Activated CD4-positive, alpha-beta T cell treated with anti-CD3 and anti-CD28 coated beads, Interleukin-2, amount 50 U/mL, for 16 hours (primary cell): ENCODE measurements at places on chromosomes 2 and 18.

DNA sequence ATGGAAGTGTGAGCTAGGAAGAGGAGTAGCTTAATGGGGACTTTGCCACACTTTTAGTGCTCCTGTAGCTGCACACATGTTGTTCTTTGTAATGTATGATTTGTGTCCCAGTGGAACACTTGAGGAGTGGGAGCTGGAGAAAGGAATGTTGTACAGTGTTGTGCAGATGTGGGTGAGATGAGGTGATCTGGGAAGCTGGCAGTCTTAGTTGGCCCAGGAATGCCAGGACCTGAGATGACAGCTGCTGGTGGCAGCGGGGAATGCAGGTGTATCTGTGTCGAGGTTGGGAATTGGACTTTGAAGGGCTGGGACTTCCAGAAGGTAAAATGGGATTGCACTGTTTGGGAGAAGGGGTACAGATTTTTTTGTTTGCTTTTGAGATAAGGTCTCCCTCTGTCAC lies 23.6 kb downstream of the NEDD4L start:
- DNase-seq = no peak

DNA sequence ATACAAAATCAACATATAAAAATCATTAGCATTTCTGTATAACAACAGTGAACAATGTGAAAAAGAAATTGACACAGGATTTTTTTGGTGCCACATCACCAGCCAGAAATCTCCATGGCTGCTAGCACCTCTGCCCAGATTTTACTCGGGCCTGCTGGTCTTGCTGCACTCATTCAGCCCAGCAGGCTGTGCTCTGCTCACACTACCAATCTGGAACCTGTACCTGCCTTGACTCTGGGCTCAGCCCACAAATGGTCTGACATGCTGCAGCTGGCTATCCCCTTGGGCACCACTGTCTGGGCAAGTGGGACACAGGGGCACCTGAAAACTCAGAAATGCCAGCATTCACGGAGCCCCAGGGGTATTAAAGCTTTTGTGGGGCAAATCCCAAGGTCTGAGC lies 392.5 kb upstream of the NRXN1 start:
- DNase-seq = no peak

DNA sequence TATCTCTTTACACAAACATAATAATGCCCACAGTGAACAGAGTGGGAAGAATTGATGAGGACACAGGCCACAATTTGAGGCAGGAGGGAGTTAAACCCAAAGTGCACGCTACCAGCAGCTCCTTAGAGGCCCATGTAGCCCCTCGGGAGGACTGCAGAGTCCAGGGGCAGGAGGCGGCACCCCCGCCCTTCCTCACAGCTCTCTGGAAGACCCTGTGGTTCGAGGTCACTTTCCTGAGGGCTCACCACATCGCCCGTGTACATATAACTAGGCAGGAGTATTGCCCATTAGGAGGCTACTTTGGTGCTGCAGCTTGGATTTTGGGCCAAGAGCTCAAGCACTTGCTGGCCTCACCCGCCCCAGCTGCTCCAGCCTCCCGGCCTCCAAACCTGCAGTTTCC lies 22.2 kb upstream of the CIDEA start:
- no peak for DNase-seq

DNA sequence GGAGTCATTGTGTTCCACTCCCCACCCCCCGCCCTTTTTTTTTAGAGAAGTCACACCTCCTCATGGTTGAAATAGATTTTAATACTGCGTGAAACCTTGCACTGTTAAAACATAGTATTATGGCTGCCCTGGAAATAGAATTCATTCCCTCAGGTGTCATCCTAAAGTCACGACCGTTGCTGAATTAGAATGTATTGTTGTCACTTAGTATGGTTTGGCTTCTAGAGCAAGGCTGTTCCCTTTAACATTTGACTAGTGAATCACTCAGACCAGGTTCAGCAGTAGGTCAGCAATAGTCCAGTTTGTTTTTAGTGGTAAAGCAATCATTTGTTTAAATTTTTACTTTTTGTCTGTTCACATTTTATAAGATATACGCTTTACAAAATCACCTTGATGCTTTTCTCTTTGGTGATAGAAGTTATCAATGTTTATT lies 1.2 kb downstream of the BABAM2 start:
- no peak for DNase-seq

DNA sequence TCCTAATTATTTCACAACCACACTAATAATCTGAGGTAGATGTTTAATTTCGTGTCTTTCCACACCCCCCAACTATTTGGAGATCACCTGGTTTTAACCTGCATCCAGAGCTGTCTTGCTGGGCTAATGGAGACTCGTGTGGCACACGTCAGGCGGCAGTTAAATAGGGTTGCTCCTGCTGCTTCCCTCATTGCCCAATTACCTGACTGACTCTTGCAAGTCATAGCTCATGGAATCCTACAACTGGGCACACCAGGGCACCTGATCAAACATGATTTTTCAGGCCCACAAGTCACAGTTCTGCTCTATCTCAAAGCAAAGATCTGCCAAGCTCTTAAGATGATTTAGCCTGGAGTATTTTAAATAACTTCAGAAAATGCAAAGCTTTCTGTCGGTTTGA lies 1430.4 kb upstream of the ACVR2A start:
- no peak for DNase-seq

DNA sequence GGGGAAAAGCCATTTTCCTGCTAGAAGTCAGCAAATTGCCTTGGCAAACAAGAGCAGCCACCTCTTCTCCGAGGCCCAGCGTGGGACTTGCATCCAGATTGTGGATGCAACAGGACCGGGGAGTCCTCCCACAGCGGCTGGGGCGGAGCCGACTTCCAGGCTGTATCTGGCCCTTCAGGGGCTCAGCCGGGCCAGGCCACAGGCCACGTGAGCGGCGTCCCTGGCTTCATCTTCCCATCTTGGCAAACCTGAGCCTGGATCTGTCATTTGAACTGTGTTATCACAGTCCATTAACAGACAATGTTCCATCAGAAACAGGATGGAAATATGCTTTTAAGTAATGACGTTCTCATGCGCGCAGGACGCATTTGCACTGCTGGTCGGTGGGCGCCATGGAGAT lies 483.5 kb upstream of the SALL3 start:
- DNase-seq = no peak

DNA sequence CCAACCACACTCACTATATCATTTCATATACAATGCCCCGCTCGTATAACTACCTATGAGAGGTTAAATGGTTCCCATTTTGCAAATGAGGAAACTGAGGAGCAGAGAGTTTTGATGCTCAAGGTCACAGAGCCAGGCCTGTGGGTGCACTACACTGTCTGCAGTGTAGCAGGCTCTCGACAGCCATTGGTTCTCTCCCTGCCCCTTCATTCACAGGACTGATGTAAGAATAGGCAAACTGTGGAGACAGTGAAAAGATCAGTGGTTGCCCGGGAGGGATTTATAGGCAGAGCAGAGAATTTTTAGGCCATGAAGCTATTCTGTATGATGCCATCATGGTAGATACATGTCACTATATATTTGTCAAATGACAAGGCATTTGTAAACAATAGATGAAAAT lies 39.0 kb upstream of the LBH start:
- no peak for DNase-seq

- DNase-seq = no peak
Measured at GRCh38 chr2:46257476-46257875, 39.7 kb upstream of the EPAS1 start.

- no peak for DNase-seq
Measured at GRCh38 chr2:72765997-72766609, 59.7 kb downstream of the EXOC6B start.

GRCh38 chr2:241817126-241817820 lies 8.3 kb downstream of the NEU4 start:
- DNase-seq = no peak

GRCh38 chr2:170717991-170718589 lies 3.0 kb downstream of the SP5 start:
- DNase-seq = no peak

- no peak for DNase-seq
Measured at GRCh38 chr2:112630268-112630667, 15.5 kb upstream of the SLC20A1 start.

GRCh38 chr18:69626643-69627242 lies 226.1 kb downstream of the DOK6 start:
- no peak for DNase-seq

DNA sequence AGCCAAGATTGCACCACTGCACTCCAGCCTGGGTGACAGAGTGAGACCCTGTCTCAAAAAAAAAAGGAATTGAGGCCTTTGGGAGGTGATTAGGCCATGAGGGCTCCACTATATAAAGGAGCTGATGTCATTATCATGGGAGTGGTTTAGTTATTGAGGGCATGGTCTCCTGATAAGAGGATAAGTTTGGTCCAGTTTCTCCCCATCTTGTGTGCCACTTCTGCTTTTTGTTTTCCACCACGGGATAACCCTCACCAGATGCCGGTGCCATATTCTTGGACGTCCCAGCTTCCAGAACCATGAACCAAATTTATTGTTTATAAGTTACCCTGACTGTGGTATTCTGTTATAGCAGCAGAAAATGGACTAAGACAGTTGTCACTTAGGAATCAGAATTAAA lies 125.8 kb downstream of the C1D start:
- no peak for DNase-seq

GRCh38 chr2:207819839-207820784 lies 50.4 kb upstream of the FZD5 start:
- DNase-seq = no peak

DNA sequence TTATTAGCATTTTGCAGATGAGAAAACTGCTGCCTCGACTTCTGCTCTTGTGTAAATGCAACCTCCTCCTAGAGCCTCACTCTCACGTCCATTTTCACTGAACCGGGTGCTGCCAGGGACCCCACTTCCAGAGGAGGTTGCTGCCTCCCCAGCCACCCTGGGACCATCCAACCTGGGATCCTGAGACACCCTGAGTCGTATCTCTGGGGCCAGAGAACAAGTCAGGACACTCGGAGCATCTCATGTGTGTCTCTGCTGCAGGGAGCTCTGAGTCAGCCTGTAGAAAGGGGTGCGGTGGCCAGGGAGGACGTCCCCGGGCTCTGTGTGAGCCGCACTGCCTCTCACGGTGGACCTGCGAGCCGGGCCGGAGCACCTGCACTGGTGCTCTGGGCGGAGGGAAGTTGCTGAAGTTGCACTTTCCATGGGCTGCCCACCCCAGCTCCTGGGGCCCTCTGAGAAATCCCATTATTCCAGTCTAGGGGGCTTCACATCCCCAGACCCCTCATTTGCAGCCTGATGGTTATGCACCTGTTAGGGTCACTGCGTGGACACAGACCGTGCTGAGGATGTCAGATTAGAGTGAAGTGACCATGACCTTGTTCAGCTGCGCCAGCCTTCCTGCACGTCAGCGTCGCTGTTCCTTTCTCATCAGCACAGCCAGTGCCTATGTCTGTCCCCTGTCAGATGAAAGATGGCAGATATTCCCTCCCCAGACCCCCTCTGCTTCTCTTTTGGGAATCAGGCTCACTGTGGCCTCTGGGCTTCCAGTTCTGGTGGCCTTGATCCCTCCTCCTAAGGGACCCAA lies 230.4 kb downstream of the KLHL29 start:
- no peak for DNase-seq

GRCh38 chr2:15169326-15170069 lies 391.6 kb downstream of the NBAS start:
- no peak for DNase-seq

DNA sequence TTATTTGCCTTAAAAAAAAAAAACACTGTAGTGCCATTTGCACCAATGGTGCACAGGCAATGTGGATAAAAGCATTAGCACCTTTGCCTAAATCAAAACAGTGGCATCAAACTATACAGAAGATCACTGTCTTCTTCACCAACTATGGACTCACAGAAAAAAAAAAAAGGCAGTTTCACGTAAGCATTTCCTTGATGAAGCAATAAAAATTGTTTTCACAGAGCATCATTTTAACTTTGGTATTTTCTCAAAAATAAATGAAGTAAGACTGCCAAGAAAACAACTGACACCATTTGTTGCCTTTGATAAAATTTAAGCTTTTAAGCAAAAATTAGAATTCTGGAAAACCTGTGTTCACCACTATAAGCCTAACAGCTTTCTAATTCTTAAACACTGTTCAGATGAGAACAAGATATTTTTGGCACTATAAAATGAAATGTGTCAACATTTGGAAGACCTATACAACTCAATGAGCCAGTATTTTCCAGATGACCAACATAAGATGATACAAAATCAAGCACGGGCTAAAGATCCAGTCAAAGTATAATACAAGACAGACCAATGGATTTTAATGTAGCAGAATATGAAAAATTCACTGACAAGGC lies 21.1 kb downstream of the METTL8 start:
- no peak for DNase-seq

DNA sequence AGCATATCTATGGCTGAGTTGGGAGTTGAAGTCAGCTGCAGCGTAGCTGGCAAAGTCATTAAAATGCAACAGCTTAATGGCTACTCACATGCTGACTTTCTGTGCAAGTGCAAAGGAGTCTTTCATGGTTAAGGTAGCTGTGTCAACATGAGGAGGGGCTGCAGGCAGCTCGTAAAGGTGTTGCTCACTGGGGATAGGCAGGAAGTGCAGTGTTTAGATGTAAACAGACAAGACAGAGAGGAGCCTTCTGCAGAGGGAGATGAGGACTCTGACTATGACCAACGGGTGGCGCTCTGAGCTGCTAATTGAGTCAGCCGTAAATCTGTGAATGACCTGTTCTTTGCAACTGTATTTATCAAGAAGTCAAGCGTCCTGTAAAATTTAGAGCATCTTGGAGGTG lies 22.3 kb upstream of the CAVIN2 start:
- DNase-seq = no peak

GRCh38 chr2:119544939-119545475 lies 758 bp downstream of the CFAP221 start:
- DNase-seq = no peak

DNA sequence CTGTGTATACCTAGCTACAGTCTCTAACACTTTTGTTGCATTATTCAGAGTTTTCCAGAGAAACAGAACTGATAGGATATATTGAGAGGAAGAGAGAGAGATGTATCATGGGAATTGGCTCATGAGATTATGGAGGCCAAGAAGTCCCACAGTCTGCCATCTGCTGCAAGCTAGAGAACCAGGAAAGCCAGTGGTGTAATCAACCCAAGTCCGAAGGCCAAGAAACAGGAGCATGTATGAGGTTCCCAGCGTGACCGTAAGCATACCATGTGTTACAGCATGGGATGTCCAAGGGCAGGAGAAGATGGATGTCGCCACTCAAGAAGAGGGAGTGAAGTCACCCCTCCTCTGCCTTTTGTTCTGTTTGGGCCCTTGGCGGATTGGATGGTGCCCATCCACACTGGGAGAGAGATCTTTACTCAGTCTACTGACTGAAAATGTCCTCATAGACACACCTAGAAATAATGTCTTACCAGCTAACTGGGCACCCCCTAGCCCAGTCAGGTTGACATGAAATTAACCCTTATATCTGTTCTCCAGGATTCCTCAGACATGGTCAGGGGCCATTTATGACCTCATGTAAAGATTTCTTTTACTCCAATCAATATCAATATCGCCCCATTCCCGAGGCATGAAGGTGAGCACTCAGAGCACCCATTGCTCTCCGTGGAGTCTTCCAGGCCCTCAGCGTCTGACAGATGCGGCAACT lies 179.6 kb downstream of the CTIF start:
- DNase-seq = no peak
